Stimulated activated CD4-positive, alpha-beta T cell treated with anti-CD3 and anti-CD28 coated beads, Interleukin-1b, Interleukin-23, amount 100 ng/mL, for 48 hours (primary cell): ENCODE measurements at places on chromosomes 13 and 19.

GRCh38 chr13:35876601-35877000 lies 254.6 kb downstream of the DCLK1 start:
- no peak for DNase-seq

GRCh38 chr13:107811233-107812013 lies 403.9 kb downstream of the LIG4 start:
- no peak for DNase-seq

- DNase-seq = no peak
Observed at GRCh38 chr19:5683177-5683886, 2.5 kb downstream of the HSD11B1L start.

GRCh38 chr13:99577934-99578917 lies 77.0 kb downstream of the TM9SF2 start:
- DNase-seq = no peak

GRCh38 chr19:48543121-48543710 lies 8.8 kb upstream of the SULT2B1 start:
- no peak for DNase-seq

- DNase-seq = no peak
Observed at GRCh38 chr19:2548966-2549365, 73.0 kb downstream of the GADD45B start.

DNA sequence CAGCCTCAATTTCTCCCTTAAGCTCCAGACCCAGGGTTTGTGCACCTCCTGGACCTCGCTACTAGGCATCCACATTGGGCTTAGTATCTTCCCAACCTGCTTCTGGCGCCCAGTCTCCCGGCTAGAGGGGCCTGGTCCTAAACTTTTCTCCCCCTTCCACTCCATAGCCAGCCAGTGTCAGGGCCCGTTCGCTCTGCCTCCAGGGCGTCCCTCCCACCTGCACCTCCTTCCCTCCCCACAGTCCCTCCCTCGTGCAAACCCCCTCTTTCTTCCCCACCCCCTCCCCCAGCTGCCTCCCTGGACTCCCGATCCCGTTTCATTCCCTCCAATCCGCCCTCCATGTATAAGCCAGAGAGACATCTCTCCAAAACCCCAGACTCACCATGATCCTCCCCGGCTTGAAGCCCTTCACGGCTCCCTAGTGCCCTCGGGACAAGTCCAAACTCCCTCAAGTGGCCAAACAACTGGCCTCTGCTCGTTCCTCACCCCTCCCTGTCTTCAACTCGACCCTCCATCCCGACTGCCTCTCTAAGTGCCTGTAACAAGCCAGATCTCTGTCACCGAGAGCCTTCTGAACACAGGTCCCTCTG lies 997 bp upstream of the SAMD4B start:
- no peak for DNase-seq

DNA sequence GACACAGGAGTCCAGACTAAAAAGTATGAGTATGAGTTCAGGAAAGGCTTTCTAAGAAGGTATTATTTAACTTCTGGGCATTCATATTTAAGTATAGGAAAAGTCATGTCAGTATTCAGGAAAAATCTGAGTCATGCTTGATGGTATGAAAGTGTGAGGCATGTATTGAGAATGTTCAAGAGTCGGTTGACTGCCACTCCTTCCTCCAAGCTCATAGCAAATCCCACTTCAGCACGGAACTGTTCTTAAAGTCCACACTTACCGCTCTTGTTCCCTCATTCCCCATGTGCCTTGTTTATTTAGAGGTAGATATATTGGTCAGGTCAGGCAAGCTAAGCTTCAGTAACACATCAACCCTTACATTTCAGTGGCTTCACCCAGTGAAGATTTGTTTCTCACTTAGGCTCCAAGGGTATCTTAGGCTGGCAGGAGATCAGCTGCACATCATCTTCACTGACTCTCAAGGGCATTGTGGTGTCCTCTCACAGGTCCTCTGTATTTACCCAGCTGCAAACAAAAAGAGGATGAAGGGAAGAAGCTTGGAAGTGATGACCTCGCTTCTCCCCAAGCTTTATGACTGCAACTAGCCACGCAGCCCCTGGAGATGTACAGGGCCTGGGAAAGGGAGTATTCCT lies 1189.2 kb downstream of the EFNB2 start:
- no peak for DNase-seq

- no peak for DNase-seq
Observed at GRCh38 chr19:15874821-15875474, 22.9 kb downstream of the CYP4F2 start.

GRCh38 chr19:57282011-57282643 lies 1.8 kb downstream of the ZNF460 start:
- DNase-seq = peak; percentile 25

DNA sequence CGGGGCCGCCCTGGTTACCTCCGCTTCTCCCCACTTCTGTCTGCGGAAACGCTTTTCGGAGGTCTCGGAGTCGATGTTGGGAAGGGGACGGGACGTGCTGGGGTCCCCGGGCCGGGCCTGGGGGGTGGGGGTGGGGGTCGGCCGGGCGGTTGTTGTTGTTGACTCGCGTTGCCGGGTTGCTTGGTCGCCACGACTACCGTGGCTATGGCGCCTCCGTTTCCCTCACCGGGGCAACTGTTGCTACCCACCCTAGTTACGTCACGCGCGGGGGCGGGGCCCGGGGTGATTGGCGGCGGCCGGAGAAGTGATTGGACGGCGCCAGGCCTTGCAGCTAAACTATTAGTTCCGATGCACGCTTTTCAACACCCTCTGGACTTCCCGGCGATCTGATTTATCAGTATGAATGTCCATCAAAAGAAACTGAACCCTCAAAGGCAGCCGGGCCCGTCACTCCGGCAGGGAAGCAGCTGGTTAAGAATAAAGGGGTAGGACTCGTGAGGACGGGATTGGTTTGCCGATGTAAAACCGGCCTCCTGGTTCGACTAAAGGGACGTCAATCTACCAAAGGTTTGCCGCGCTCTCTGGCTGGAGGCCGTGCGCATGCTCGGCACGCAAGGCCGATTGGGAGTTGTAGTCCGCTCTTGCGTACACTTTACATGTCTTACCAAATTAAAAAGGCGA lies at the start of gene RFX1:
Gene RFX1 (minus strand): TSS at position 236 of the 681 bp plus-strand sequence. CDS start 12,477 bp downstream, outside the sequence.
- DNase-seq = peak; percentile 99

GRCh38 chr13:26007261-26008125 lies 44.3 kb downstream of the SHISA2 start:
- no peak for DNase-seq

GRCh38 chr19:5563935-5564612 lies 3.7 kb downstream of the TINCR start:
- DNase-seq = no peak

GRCh38 chr13:50715402-50716146 lies 127.9 kb downstream of the DLEU7 start:
- no peak for DNase-seq

DNA sequence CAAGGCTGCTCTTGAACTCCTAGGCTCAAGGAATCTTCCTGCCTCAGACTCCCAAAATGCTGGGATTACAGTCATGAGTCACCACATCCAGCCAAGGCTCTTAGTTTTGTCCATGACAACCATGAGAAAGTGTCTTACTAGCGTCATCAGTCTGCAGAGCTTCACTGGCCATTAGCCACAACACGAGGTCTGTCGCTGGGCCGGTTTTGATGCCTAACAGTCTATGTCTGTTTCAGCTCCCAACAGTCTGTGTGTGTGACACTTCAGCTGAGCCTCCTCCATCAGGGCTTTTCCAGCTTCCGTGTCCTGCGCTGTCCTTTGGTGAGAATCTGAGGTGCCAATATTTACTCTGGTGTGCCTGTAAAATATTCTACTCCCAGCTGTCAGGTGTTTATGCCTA lies 47.6 kb downstream of the CEP89 start:
- DNase-seq = no peak

- DNase-seq = no peak
Observed at GRCh38 chr13:40983259-40983658, 35.9 kb downstream of the ELF1 start.

GRCh38 chr13:99260216-99260615 lies 2.0 kb upstream of the GPR18 start:
- no peak for DNase-seq
